ENCODE measurements at places on chromosomes 4 and X.

- DNase-seq: no peak
These were observed 118.8 kb downstream of the CHRNA9 start for GRCh38 chr4:40453912-40454311.

- DNase-seq: no peak
These were observed 9.2 kb upstream of the UBE2D3 start for GRCh38 chr4:102836596-102836995.

DNA sequence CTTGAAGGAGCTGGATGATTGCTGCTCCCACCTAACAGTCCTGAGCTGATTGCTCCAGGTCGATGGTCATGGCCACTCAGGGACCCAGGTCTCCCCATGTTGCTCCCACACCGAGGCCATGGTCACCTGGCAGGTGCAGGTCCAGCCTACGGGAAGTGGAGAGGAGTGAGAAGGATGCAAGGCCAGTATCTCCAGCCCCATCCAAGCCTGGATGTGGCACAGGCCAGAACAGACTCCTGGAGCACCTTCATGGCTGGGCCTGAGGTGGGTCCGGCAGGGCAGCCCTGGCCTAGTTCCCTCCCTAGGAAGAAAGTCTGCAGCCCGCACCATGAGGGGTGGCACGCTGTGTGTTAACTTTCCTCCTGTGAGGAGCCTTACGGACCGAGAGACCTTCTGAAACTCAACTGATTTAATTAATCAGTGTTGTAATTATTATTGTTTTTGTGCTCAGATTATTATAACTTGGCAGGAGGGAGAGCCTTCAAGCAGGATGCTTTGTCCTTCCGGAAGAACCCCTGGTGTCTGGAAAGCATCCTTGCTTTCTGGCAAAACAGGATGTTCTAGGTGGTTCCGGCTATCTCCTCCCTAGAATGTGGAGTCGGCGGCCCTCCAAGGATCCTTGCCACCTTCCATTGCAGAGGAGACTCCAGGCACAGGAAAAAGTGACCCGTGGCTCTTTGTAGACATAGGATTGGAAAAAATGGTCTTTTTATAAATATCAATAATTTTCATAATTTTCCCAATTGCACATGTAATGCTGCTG is 92.3 kb upstream of the ADRA2C start:
- DNase-seq: no peak

- no peak for DNase-seq
These were observed 7.7 kb upstream of the F11 start for GRCh38 chr4:186258216-186258811.

- DNase-seq: no peak
These were observed 121.3 kb upstream of the PNPLA4 start for GRCh38 chrX:8048466-8048865.

GRCh38 chr4:149595500-149595899 is 220.1 kb downstream of the IQCM start:
- DNase-seq: no peak

DNA sequence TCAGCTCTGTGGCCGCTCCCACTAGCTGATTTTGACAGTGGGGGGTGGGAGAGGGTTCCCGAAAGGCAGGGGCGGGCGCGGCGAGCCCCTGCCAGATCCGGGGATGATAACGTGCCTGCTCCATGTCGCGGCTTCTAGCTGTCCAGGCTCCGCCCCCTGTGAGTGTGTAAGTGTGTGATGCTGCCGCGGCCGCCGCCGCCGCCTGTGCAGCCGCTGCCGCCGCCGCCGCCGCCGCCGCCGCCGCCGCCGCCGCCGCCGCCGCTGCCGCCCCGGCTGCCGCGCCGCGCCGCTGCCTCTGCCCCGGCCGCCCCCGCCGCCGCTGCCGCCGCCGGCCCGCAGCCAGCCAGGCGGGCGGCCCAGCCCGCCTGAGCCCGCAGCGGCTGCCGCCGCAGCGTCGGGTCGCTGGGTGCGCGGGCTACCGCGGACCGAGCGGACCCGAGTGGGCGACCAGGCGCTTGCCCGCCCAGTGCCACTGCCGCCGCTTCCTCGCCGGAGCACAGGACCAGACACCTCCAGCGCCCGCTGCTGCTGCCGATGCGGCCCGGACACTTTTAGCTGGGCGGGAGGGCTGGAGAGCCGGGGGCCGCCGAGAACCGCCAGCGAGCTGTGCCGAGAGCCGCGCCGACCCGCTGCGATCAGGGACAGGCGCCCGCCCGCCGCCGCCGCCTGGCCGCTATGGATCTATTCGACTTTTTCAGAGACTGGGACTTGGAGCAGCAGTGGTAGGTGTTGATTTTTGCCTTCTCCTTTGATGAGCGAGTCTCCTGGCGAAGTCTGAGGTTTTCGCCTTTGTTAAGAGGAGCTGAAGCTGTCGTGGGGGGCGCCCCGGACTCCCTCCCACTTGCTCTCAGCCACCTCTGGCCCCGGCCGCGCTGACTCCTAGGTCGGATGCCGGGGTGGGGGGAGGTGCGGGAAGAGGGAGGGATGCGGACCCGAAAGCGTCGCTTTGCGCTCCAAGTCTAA is at the start of gene AFF2:
AFF2 (plus strand) TSS at position 195 of the 963 bp plus-strand sequence; CDS start at position 676, 481 bp downstream.
- peak; percentile 38 for DNase-seq

Data from stimulated activated CD4-positive, alpha-beta T cell treated with anti-CD3 and anti-CD28 coated beads, Interleukin-12 subunit alpha, Interleukin-12 subunit beta, amount 100 ng/mL, for 24 hours (primary cell).